Activated gamma-delta T cell (primary cell): ENCODE measurements at places on chromosomes 2 and 18.

DNA sequence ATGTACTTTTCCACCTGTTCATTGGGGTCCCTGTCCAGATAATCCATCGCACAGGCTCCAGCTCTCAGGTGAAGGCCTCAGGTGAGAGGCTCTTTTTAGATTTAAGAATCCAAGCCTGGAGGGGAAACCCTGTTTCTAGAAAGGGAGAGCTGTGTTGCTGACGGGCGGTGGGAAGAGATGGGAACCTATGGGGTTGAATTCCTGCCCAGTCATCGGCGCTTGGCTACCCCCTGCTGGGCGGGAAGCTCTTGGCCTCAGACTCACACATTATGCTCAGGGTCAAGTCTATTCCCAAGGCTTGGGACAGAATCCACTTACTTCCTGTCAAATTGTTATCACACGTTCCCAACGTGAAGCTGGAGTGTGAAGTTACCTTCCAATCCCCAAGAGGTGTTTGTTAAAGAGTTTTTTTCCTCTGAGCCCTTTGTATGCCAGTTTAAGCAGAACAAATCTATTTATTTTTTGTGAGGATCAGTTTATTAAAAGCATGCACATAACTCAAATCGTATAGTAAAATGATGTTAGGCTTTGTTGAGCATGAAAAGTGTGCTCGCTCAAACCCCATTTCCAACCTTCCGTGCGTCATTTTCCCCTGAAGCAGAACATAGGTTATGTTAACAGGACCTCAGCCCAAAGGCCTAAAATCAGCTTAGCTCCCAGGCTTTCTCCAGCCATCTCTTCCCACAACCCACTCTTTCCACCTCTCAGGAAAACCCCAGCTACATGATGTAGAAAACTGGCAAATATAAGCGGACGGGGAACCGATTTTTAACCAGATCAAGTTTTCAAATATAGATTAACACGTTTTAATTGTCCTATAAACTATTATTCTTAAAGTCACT lies 181.7 kb upstream of the ETAA1 start:
- DNase-seq = no peak

GRCh38 chr18:29496152-29496680 lies 1319.3 kb upstream of the CDH2 start:
- no peak for DNase-seq

GRCh38 chr2:137255990-137256389 lies 490.6 kb downstream of the THSD7B start:
- DNase-seq = no peak

DNA sequence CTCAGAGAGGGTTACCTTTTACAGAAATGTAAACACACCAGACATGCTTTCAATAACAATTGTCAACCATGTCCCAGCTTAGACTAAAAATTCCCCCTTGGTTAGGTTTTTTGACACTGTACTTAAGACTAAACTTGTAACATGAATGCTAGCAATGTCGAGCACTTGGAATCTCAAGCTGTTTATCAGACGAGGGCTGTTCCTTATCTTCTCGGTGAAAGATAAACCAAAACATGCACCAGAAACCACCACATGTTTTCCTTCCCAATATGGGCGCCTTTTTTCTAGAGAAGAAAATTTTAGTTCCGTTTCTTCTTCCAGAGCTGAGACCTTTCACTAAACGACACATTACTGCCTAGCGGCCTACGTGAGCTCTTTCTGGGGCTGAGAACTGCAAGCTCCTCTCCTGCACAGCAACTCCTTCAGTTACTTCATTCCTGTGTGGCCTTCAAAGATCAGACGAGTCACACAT lies 42.4 kb upstream of the ACKR3 start:
- DNase-seq = no peak

GRCh38 chr18:2618009-2618408 lies 37.5 kb upstream of the SMCHD1 start:
- DNase-seq = no peak

DNA sequence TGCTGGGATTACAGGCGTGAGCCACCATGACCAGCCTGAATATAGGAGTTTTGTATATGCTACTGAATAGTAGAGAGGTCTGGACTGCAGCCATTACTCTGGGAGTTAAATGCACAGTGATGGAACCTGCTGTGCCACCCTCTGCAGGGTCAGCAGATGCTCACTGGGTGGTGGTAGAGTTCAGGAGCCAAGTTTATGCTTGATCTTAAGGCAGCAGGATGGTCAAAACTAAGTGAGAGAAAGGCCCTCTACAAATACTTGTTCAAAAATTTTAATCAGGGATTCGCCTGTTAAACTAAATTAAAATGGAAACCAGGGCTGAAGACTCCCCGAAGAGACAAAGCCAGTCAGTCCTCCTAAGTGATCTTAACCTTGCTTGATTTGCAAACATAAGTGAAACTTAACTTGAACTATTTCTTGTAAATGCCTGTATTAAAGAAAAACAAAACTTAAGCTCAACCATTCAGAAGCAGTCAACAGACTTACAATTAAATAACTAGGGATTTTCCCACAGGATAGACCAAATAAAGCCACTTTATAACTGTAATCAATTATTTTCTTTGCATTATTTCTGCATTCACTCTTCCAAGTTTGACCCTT lies 4.2 kb upstream of the WDFY1 start:
- no peak for DNase-seq

DNA sequence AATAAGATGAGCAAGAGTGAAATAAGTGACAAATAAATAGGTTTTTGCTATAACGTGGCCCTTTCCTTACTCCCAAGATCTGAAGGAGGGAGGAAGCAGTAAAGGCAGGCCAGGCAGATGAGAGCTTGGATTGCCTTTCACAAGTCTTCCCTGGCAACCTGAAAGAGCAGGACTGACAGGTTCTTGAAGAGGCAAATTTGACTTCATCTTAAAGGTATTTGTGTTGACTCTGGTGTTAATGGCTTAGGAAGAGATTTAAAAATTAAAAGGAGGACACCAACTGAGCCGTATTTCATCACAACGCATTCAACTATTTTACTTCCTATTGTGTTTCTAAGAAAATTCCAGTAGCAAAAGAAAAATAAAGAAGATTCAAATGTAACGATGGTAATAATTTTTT lies 3.2 kb downstream of the STRN start:
- no peak for DNase-seq

DNA sequence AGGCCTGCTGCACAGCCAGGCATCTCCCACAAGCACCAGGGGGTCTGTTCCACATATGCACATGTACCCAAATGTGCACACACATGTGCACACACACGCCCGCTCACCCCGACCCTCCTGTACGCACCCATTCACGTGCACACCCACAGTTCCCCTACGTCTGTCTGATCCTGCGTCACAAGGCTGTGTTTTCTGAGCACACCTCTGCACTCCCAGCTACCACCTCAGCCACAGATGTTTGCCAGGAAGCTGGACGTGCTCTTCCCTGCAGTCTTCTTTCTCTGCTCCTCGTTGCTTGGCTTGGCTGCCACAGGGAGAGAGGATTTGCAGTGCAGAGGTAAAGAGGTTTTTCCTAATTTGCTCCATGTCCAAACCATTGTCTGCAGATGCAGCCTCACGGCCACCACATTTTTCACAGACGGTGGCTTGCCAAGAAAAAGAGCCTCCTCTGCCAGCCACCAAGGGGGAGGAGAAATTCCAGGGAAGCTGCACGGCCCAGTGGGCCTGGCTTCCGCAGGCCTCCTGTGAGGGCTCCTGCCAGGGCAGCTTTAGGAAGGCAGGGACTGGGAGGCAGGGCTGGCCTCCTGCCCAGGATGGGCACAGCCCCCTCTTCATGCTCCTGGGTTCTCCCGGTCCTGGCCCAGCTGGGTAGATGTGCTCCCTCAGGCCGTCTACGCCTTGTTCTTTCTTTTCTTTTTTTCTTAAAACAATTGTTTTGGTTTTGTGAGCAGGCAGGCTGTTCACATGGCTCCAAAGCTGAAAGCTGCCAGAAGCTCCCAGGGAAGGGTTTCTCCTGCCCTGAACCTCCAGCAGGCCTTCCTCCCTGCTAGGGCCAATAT lies 29.3 kb upstream of the HS6ST1 start:
- DNase-seq = no peak

DNA sequence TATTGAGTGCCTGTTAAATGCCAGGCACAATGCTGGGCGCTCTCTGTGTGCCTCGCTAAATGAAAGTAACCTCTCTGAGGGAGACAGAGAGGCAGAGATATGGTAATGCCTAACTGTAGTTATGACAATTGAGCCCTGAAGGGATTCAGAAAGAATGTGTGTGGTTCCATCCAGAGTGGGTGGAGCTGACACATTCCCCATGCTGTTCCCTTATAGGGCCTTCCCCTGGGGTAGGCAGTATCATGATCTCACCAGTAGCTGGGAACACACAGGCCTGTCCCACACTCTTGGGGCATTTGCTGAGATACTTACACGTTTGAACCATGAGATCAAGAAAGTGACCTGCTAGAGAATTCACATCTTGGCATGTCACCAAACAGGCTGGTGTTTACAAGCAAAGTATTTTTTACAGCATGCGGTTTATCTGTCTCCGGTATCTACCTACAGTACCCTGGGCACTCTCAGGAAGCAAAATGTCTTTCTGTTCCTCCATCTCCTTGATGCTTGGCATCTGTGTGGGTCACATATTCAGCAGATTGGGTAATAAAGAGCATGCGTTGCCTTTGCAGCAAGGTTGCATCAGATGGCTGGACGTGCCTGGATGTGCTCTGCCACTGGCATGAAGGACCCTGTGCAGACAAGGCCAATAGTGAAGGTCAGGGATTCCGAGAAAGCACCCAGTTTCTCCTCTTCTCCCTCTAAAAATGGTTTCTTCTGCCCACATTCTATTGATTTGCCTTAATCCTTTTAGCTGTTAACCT lies 9.4 kb downstream of the CTIF start:
- DNase-seq = no peak

DNA sequence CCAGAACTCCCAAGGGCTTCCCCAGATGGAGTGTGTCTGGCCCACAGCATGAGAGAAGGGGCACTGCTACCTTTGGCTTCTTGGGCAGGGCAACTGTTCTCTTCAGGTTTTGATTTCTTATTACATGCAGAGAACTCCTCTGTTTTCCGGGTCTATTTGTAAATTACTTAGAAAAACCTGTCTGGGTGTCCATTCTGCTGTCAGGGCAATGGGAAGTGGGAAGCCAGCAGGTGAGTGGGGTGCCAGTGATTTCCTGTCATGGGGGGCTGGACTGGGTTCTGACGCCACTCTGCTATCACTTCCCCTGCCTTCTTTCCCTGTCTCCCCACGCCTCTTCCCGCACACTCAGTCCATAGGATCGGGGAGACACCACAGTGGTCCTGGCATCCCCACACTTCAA lies 58.0 kb upstream of the LGALSL start:
- no peak for DNase-seq

GRCh38 chr2:218332920-218333645 lies 23.6 kb upstream of the CATIP start:
- DNase-seq = no peak

GRCh38 chr18:5488844-5489243 lies 55.0 kb downstream of the EPB41L3 start:
- no peak for DNase-seq

DNA sequence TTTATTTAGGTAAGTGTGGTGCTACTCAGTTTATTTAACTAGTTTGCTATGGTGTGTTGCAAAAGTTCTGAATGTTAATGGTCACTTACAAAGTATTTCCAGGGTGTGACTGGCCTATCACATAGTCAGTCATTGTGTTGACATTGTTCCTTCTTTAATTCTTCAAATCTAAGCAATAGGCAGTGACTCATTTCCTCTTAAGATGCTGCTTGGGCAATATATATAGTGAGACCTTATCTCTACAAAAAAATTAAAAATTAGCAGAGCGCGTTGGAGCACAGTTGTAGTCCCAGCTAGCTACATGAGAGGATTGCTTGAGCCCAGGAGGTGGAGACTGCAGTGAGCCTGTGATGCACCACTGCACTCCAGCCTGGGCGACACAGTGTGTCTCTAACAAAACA lies 5.8 kb upstream of the CCDC88A start:
- no peak for DNase-seq

GRCh38 chr18:32424696-32425095 lies 46.0 kb downstream of the GAREM1 start:
- no peak for DNase-seq

DNA sequence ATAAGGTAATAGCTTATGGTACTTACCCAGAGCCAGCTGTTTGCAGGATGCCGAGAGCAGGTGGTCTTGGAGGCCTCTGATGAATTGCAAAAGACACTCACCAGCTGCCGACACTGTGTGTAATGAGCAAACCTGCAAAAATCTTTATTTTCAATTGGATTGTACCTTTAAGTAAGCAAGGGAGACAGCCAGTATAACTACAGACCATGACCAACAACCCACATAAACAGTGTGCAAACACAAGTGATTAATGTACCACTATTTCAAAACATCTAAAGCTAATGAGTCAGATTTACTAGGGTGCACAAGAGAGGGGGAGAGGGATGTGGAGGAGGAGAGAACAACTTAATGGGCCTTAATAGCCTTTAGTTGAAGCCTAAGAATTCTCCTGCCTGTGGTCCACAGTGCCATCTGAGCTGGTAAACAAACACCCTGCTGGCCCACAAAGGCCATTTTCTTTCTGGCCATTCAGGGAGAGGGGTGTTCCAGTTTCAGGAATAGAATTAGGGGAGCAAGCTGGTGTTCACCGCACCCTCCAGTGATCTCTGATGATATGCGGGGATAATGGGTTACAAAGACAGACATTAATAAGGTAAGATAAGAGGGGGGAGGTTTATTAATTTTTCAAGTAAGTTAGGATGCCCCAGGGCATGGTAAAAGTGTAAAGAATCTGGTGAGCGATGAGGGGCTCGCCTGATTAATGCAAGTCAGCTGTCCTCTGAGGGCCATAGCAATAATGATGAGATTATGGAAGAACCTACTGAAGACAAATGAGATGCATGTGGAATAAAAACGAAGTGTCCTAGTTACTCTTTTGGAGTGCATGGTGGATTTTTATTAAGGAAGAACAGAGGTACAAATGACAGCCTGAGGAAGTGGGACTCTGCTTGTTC lies 196.4 kb downstream of the HRH4 start:
- DNase-seq = no peak

DNA sequence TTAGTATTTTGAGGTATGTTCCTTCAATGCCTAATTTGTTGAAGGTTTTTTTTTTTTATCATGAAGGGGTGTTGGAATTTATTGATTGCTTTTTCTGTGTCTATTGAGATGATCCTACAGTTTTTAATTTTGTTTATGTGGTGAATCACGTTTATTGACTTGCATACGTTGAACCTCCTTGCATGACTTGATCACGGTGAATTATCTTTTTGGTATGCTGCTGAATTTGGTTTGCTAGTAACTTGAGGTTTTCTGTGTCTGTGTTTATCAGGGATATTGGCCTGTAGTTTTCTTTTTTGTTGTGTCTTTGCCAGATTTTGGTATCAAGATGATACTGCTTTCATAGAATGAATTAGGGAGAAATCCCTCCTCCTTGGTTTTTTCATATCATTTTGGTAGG lies 23.9 kb downstream of the CLIP4 start:
- DNase-seq = no peak

GRCh38 chr2:8394569-8395359 lies 287.1 kb upstream of the ID2 start:
- no peak for DNase-seq

GRCh38 chr2:206442833-206443734 lies at the start of gene ADAM23:
Gene ADAM23 (plus strand): TSS chr2:206443532. CDS start chr2:206443867, 335 bp downstream.
- DNase-seq = peak; percentile 12

GRCh38 chr2:75525434-75526310 lies 35.1 kb downstream of the EVA1A start:
- no peak for DNase-seq
